ENCODE measurements at places on chromosomes 1 and 21.
A peak's percentile ranks its signal among the peaks of the same experiment; 100 is the strongest.

DNA sequence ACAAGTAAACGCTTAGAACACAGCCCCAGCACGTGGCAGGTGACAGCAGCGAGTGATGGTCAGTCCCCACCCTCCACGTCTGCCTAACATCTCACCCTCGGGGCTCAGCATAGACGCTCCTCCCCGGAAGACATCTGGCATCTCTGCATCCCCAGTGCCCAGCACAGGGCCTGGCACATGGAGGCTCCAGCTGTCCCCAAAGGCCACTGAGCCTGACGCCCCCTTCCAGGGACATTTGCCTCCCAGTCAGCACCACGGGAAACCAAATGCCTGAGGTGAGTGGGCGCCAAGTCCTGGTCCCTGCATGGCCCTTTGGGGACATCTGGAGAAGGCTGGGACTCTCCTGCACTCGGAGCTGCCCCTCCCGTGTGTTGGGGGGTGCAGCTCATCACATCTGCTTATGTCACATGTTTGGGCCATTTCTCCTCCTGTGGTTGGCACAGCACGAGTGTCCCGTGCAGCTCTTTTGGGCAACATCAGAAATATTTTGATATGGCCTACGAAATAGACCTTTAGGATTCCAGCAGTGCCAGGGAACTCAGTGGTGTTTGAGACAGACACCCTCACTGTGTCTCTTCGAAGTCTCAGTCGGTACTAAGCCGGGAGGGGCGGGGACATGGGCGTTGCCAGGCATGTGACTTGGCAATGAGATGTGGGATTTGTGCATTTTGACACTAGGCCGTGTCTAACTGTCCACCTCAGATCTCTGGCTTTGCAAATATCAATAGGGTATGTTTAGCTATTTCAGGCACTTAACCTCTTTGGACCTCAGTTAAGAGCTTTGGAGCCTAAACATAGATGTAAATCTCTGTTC lies 315.0 kb downstream of the PTPRU start:
- no peak for DNase-seq

DNA sequence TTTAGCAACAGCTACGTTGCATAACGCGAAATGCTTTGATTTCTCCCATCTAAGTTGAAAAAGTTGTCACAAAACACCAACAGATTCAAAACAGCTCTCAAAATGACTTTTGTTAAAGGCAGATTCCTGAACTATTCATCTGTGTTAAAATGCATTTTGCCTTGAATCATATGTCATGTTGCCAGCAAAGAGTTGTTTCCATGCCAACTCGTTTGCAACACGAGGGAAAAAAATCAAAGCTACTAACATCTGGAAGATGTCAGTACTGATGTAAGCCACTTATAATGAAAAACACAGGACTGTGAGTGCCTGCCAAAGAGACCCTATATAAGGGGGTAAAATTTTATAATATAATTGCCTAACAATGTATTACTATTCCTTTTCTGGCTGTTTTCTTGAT lies 182.7 kb upstream of the PTBP2 start:
- DNase-seq, result no peak

DNA sequence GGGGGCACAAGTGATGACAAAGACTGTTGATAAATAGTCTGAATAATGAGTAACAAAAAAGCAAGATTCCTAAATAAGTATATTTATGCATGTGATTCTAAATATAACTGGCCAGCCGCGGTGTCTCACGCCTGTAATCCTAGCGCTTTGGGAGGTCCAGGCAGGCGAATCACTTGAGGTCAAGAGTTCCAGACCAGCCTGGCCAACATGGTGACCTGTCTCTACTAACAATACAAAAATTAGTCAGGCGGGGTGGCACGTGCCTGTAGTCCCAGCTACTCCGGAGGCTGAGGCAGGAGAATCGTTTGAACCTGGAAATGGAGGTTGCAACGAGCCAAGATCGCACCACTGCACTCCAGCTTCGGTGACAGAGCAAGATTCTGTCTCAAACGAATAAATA lies 161.5 kb downstream of the TOMM20 start:
- DNase-seq, result no peak

DNA sequence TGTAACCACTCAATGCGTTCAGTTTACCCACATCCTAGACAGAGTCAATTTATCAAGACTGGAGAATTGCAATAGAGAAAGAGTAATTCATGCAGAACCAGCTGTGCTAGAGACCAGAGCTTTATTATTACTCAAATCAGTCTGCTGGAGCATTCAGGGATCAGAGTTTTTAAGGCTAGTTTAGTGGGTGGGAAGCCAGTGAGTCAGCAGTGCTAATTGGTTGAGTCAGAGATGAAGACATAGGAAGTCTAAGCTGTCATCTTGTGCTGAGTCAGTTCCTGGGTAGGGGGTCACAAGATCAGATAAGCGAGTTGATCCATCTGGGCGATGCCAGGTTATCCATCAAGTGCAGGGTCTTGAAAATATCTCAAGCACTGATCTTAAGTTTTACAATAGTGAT lies 499.6 kb downstream of the MRPL39 start:
- no peak for DNase-seq

GRCh38 chr21:45556645-45557615 lies 14.7 kb upstream of the SLC19A1 start:
- no peak for DNase-seq

GRCh38 chr1:246773213-246773641 lies 49.0 kb downstream of the SCCPDH start:
- DNase-seq, result no peak

- no peak for DNase-seq
These were observed 59.5 kb downstream of the ENAH start for GRCh38 chr1:225593414-225593813.

GRCh38 chr1:178354816-178355215 lies 141.9 kb downstream of the CLEC20A start:
- DNase-seq, result no peak

GRCh38 chr1:228018125-228018398 lies 11.3 kb downstream of the WNT3A start:
- no peak for DNase-seq

- DNase-seq, result no peak
These were observed 49.8 kb downstream of the ELK4 start for GRCh38 chr1:205582046-205582445.

- no peak for DNase-seq
These were observed 2.5 kb downstream of the STK40 start for GRCh38 chr1:36383240-36383639.

DNA sequence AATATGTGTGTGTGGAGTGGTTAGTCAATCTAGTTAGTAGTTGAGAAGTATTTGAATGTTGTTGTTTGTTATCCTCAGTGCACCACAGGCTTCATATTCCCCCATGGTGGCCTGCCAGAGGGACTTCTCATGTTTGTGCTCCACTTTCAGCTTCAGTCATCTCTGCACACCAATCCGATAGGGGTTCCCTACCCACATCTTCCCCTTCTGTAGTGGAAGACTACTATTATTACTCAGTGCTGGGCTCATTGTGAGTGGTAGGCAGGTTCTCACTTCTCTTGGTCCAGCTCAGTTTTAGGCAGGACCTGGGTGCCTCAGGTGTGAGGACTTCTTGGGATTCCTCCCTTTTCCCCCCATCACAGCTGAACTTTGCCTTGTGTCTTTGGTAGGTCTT lies 14.2 kb downstream of the MT1HL1 start:
- no peak for DNase-seq

DNA sequence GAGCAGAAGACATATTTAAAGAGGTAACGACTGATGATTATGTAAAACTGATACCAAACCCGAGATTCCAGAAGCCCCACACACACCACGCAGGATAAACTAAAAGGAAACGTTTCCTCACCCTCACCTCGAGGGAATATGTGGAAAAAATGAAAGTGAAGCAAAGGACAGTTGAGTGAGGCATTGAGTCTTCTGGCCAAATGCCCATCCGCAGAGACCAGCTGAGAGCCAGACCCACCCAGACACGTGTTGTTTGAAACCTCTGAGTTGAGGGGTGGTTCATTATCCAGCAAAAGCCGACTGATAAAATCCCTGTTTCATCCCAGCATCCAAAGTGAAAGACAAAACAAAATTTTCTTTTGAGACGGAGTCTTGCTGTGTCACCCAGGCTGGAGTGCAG lies 29.6 kb upstream of the PCBP3 start:
- DNase-seq, result no peak

- no peak for DNase-seq
These were observed 38.6 kb downstream of the SIPA1L2 start for GRCh38 chr1:232591344-232591743.

DNA sequence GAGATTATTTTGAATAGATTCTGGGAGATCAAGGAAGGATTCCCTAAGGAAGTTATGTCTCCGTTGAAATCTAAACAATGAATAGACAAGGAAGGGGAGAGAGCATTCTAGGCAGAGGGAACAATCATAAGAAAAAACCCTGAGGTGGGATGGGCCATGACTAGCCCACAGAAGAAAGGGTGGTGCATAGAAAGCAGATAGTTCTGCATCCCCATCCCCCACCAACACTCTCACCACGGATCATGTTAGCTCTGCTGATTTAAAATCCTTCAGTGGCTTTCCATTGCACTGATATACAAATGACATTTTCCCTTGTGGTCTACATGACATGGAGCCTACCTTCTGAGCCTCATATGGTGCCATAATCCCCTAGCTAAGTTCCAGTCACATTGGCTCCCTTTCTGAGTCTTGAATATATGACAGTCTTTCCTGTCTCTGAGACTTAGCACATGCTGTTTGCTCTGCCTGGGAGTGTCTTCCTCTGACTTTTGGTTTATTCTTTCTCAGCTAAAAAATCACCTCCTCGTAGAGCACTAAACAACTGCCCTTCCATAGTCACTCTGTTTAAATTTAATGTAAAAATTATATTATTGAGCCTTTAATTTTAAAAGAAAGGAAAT lies 15.2 kb downstream of the SCMH1 start:
- DNase-seq, result no peak

- peak; percentile 38 for DNase-seq
These were observed 124.7 kb downstream of the PCBP3 start for GRCh38 chr21:45768011-45768739.

DNA sequence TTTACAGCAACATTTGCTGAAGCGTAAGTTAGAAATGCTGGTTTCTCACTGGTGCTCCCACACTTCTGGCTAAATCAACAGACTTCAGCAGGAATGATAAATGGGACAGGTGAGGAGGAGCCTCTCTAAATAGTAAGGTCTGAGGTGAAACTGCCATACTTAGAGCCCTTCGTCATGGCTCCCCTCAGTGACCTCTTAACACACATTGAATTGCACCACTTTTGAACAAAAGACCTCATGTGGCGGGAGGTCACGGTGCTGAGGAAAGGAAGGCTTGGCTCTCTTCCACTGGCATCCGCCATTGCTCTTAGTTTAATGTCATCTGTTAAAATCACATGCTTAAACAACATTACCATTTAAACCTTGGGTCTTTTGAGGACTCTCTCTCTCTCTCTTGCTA lies 3.4 kb downstream of the MAP3K7CL start:
- no peak for DNase-seq

DNA sequence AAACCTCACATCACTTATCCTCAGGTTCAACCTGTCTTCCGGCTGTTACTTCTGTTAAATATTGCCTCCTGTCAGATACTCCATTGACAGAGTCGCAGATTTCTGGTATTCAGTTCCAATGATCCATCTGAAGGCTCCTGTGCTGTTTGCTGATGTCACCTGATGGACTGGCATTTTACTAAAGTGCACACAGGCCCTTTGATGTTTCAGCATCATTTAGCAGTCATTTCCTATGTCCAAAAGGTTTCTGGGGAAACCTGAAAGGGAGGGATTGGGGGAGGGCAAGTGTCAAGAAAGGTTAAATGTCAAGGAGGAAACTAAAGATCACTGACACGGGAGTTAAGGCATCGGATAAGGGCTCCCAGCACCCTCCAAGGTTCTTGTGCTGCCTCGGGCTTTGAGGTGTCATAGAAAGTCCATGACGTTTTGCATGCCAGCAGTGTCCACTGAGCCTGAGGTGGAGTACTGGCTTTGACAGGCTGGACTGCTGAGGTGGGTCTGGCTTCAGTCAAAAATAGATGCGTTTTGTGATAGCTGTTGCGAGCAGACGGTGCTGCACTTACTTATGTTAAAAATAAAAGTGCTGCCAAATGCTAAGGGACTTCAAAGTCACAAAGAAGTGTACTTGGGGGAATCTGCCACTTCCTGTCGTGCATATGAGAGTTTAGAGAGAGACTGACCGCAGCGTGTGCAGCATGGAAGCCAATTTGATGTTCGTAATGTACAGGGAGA lies 30.8 kb downstream of the XCL2 start:
- DNase-seq, result no peak

All from stimulated activated CD4-positive, alpha-beta T cell treated with anti-CD3 and anti-CD28 coated beads, TNF-alpha, amount 100 ng/mL, for 4 hours (primary cell).